ENCODE measurements at places on chromosomes 2 and 18.
A peak's percentile ranks its signal among the peaks of the same experiment; 100 is the strongest.

GRCh38 chr2:210965472-210965871 is 409.1 kb downstream of the CPS1 start:
- H3K27me3 ChIP-seq: no peaks in the 10 kb centered on the region
- H3K4me1 ChIP-seq: no peaks in the 10 kb centered on the region
- DNase-seq: no peak
- no peak overlapping the region for H3K4me3 ChIP-seq

DNA sequence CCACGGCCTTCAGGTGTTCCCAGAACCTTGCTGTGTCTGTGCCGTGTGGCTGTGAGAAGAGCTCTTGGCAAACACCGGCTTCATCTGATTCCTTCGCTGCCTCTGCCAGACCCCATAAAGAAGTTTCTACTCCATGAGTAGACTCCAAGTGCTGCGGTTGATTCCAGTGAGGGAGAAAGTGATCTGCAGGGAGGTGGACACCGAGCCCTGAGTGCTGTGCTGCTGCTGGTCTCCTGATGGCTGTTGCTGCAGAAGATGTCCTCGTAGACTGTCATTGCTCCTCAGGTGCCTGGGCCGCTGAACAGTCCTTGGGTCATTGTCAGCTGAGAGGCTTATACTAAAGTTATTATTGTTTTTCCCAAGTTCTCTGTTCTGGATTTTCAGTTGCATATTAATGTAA is 19.6 kb downstream of the ASB1 start:
- DNase-seq: no peak
- H3K4me1 ChIP-seq: no peaks in the 10 kb centered on the region
- H3K27ac ChIP-seq: no peak overlapping the region
- no peaks in the 10 kb centered on the region for H3K27me3 ChIP-seq
- H3K4me3 ChIP-seq: no peak overlapping the region
- H3K36me3 ChIP-seq: peaks cover 49% of the 10 kb centered on the region

DNA sequence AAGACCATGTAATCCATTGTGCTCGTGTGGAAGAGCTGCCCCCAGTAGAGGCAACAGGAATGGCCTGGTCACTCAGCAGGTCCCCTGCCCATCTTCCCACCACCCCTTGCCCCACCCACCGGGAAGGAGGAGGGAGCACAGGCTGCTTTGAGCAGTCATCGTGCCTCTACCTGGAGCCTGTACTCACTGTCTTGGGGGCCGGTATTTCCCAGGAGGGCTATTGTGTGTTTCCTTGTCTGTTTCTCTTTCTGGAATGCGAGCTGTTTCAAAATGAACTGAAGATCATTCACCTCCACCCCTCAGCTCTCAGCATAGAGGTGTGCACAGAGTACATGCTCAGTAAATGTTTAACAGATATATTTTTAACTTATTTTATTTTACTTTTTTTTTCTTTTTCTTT is 7.7 kb upstream of the AMMECR1L start:
- no peaks in the 10 kb centered on the region for H3K27me3 ChIP-seq
- no peak overlapping the region for H3K27ac ChIP-seq
- H3K4me1 ChIP-seq: no peaks in the 10 kb centered on the region

DNA sequence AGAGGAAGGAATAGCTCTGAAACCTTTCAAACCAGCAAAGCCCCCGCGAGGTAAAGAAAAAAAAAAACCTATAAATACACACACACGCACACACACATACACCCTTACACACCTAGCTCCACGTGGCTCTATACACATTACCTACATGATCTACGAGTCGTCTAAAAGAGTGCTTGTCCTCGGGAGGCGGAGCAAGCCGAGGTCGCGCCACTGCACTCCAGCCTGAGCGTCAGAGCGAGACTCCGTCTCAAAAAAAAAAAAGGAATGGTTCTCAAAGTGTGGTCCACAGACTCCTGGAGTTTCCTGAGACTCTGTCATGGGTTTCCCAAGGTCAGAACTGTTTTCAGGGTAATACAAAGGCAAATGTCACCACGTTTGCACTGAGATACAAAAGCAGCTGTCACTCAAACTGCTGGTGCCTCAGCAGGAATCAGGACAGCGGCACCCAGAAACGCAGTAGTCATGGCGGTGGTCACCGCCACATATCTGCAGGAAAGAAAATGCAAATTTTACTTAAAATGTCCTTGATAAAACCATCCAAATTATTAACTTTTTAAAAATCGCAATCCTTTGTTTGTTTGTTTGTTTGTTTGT is 130.0 kb upstream of the GPC1 start:
- peak; percentile 23 for DNase-seq
- H3K4me3 ChIP-seq: no peak overlapping the region
- no peaks in the 10 kb centered on the region for H3K4me1 ChIP-seq
- H3K27me3 ChIP-seq: no peaks in the 10 kb centered on the region

GRCh38 chr18:35852786-35853185 is 119.7 kb upstream of the RMP24 start:
- H3K27me3 ChIP-seq: no peaks in the 10 kb centered on the region
- peaks cover 13% of the 10 kb centered on the region for H3K36me3 ChIP-seq
- no peak for DNase-seq
- no peak overlapping the region for H3K4me3 ChIP-seq

GRCh38 chr18:48149020-48149685 is 218.7 kb upstream of the SMAD2 start:
- DNase-seq: no peak
- no peaks in the 10 kb centered on the region for H3K4me1 ChIP-seq
- no peak overlapping the region for H3K4me3 ChIP-seq
- 0 out of 2 replicates have a peak, but pooled peaks cover 2% of the 10 kb centered on the region for H3K27me3 ChIP-seq
- no peak overlapping the region for H3K27ac ChIP-seq
- no peaks in the 10 kb centered on the region for H3K36me3 ChIP-seq

GRCh38 chr2:85422072-85422457 is 3.6 kb downstream of the SH2D6 start:
- DNase-seq: no peak
- H3K27ac ChIP-seq: no peak overlapping the region
- no peaks in the 10 kb centered on the region for H3K36me3 ChIP-seq
- H3K4me1 ChIP-seq: peaks cover 4% of the 10 kb centered on the region
- 0 out of 3 replicates have a peak overlapping the region, but pooled peaks have one; percentile 6 for H3K4me3 ChIP-seq

- H3K27me3 ChIP-seq: no peaks in the 10 kb centered on the region
- H3K4me3 ChIP-seq: no peak overlapping the region
- no peaks in the 10 kb centered on the region for H3K4me1 ChIP-seq
- no peak for DNase-seq
- no peak overlapping the region for H3K27ac ChIP-seq
- H3K36me3 ChIP-seq: no peaks in the 10 kb centered on the region
Measured at GRCh38 chr2:240947607-240948006, 41.5 kb downstream of the CROCC2 start.

DNA sequence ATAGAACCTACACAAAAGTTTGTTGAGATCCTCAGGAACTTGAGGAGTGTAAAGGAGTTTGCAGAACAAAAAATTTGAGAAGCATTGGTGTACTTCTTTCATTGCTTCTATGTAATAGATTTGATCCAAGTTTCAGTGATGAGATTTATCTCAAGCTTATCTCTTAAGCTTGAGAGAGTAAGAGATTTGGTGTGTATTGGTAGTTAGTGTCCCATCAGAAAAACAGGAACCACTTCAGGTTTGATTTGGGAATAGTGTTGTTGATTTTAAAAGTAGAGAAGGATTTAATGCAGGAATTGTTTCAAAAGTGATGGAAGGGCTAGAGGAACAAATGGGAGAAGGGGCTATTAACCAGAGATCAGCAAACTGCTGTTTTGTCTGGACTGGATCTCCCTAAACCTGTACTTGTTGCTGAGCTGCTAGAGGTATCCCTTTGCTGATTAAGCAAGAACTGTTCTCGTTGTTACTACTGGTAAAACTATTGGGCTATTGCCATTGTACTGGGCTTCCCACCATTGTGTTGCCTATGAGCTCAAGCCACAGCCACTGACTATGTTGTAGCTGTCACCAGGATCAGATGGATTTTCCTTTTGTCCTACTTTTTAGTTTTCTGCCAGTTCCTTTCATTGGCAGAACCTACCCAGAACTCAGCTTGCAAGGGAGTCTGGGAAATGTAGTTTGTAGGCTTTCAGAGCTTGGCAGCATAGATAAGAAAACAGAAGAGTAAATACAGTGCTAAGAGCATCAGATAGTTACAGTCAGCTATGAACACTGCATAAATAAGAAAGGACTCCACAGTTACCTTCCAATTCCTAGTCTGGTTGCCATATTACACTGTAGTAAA is 39.3 kb downstream of the RAB10 start:
- no peaks in the 10 kb centered on the region for H3K36me3 ChIP-seq
- H3K4me3 ChIP-seq: no peak overlapping the region
- no peak for DNase-seq
- peaks cover 6% of the 10 kb centered on the region for H3K4me1 ChIP-seq
- no peak overlapping the region for H3K27ac ChIP-seq

- H3K36me3 ChIP-seq: peaks cover 71% of the 10 kb centered on the region
- H3K4me3 ChIP-seq: peak overlapping the region; percentile 17
- H3K27ac ChIP-seq: no peak overlapping the region
- H3K27me3 ChIP-seq: no peaks in the 10 kb centered on the region
- H3K4me1 ChIP-seq: peaks cover 26% of the 10 kb centered on the region
Measured at GRCh38 chr2:219562049-219563020, 9.0 kb downstream of the OBSL1 start.

DNA sequence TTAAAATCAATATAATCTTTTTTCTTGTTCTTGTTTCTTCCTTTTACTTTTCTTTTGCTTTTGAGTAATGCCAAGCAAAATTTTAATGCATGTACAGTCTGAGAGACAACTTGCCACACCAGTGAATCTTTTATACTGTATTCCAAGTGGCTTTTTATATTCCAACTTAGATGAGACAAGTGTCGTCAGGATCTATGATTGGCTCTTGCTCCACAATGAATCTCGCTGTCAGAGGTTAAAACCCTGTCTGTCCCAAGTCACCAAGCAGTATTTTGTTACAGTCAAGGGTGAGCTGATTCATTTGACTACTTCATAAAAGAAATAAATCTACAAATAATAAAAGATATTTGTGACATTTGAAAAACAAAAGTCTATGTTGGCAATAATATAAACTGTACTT is at the start of gene MSTN:
MSTN (minus strand) TSS at position 129 of the 400 bp plus-strand sequence. CDS start 133 bp downstream, outside the sequence.
- H3K27ac ChIP-seq: no peak within 1 kb of the TSS
- DNase-seq: no peak
- H3K4me3 ChIP-seq: no peak within 1 kb of the TSS
- no peaks in the 10 kb centered on the region for H3K36me3 ChIP-seq
- H3K4me1 ChIP-seq: no peaks in the 10 kb centered on the region

DNA sequence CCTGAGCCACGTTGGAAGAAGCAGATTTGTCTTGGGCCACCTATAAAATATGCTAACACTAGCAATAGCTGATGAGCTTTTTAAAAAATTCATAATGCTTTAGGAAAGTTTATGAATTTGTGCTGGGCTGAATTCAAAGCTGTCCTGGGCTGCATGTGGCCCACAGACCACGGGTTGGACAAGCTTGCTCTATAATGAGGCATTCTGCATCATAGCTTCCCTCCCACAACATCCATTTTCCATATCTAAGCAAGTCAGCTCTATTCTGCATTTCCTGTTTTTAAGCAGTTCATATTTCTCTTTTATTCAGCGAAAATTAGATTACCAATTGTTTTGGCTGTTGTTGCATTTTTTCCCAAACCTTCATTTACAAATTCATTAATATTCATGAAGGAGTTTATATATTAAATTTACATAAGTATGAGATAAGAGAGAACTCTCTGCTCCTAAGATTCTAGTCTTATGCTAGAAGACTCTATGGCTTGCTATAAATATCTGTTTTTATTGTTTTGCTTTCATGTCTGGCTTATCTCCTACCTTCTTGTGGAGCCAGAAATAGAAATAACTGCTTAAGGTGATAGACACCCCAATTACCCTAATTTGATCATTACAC is 114.5 kb upstream of the HNRNPA3 start:
- no peaks in the 10 kb centered on the region for H3K27me3 ChIP-seq
- H3K4me1 ChIP-seq: no peaks in the 10 kb centered on the region
- no peaks in the 10 kb centered on the region for H3K36me3 ChIP-seq
- DNase-seq: no peak

DNA sequence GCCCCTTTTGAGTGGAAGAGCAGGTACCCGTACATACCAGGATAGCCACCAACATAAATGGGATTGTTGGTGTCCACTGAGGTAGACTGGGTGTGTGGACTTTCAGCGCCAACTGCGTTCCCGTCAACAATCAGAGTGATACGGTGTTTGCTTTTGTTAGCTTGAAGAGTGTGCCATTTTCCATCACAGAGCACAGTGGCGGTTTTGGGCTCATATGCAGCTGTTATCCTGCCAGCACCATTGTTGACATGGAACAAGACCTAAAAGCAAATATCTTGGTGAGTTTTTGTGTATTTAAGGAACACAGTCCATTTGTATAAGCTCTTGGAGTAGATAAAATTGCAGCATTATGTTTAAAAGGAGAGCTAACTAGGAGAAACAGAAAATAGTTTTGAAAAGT is 174.5 kb downstream of the LAMA1 start:
- no peaks in the 10 kb centered on the region for H3K4me1 ChIP-seq
- no peaks in the 10 kb centered on the region for H3K27me3 ChIP-seq
- no peak for DNase-seq
- H3K27ac ChIP-seq: no peak overlapping the region

DNA sequence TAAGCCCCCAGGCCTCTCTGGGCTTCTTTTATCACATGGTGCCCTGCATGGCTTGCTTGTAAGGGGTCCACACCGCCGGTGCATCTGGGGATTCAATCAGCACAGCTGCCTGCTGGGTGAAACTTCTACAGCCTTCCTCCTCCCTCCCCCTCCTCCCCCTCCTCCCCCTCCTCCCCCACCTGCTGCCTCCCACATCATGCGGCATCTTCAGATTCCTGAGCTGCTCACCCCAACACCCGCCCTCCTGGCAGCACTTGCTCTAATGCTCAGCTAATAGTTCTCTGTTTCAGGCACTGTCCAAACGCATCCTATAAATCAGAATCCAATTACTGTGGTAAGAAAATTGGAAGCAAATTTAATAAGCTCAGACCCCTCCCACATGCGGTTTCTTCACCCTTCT is 150.7 kb downstream of the GALNT14 start:
- H3K27me3 ChIP-seq: no peaks in the 10 kb centered on the region
- H3K27ac ChIP-seq: no peak overlapping the region
- no peak for DNase-seq
- H3K4me1 ChIP-seq: no peaks in the 10 kb centered on the region

DNA sequence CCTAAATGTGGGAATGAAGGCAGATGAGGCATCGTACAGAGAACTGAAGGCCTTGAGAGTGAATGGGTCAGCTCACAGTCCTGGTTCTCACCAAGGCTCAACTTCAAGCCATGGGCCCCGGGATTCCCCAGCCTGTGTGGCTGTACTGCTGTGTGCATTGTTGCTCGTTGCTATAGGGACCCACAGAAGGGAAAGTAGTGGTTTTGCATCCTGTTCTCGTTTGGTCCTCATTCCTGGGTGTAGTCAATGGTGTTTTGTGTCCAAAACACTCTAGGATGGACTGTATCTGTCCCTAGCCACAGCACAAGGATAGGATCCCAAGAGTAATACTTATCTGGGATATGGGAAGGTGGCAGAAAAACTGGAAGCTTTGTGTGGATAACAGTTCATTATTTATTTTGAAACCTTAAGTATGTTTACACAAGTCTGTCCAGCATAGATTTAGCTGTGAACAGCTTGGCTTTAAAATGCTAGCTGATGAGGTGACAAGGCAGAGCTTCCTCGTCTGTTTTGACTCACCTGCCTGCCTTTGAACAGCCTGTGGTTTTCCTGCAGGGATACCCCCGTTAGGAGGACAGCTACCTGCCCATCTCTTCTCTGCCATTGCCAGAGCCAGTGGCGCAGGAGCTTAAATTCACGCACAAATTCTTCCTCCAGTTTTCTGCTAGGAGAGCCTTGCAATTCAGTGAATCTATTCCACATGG is 85.0 kb downstream of the WDSUB1 start:
- no peak for DNase-seq
- no peaks in the 10 kb centered on the region for H3K27me3 ChIP-seq
- 0 out of 3 replicates have a peak, but pooled peaks cover 2% of the 10 kb centered on the region for H3K36me3 ChIP-seq

- H3K4me3 ChIP-seq: no peak overlapping the region
- no peaks in the 10 kb centered on the region for H3K36me3 ChIP-seq
- H3K27ac ChIP-seq: no peak overlapping the region
- H3K4me1 ChIP-seq: no peaks in the 10 kb centered on the region
Measured at GRCh38 chr2:202425036-202425435, 48.9 kb downstream of the BMPR2 start.

GRCh38 chr2:119468154-119468955 is 36.7 kb downstream of the TMEM37 start:
- no peak overlapping the region for H3K27ac ChIP-seq
- no peak for DNase-seq
- H3K4me3 ChIP-seq: no peak overlapping the region

Measured in H9 (cell line).